ENCODE measurements at places on chromosomes 2 and 18. TPM values are rescaled to one million over a fixed set of nuclear protein-coding genes. Genes with fewer than 3 reads are reported as not detected.
A peak's percentile ranks its signal among the peaks of the same experiment; 100 is the strongest.

FSHR gene
- not detected for polyA plus RNA-seq

- peak; percentile 8 for DNase-seq
Measured at GRCh38 chr2:86477349-86477748, 36.2 kb downstream of the KDM3A start.

FAM237A gene
- not detected for polyA plus RNA-seq

DNA sequence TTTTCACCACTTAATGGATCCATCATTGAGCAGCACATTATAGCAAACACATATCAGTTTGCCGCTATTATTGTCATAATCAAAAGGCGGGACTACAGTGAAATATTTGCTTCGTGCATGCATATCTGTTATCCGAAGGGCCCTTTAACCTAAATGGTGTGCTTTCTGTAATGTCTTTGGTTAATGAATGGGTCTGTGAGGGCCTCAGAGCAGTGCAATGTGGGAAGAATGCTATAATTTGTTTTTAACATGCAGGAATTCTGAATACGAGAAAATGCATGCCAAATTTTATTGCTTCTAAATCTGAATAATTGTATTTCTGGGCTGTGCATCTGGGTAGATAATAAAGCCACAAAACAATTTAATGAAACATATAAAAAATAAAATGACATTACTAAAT is 32.8 kb upstream of the CELF4 start:
- no peak for DNase-seq

DNA sequence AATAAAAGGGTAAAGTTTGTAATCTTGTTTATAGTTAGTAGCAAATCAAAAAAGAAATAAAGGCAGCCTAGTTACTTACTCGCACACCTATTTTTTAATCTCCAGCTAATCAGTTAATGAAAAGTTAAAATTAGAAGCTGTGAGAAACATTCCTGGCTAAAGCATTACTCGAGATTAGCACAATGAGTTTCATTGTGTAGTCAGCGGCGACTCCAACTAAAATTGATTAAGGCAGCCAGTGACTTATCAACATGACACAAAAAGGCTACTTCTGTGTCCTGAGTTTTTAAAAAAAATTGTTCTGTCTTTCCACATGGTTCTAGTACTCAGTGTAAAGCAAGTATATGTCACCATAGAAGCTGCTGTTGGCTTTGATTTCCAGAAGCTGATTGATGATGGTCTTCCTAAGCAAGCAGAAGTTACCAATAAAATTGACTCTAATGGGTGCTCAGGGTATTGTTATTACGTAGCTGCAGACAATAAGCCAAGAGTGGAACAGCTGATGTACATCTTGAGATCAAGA is 159.2 kb downstream of the CPS1 start:
- DNase-seq, result no peak

GRCh38 chr18:37385846-37386778 is 179.5 kb downstream of the CELF4 start:
- DNase-seq, result peak; percentile 8

DNA sequence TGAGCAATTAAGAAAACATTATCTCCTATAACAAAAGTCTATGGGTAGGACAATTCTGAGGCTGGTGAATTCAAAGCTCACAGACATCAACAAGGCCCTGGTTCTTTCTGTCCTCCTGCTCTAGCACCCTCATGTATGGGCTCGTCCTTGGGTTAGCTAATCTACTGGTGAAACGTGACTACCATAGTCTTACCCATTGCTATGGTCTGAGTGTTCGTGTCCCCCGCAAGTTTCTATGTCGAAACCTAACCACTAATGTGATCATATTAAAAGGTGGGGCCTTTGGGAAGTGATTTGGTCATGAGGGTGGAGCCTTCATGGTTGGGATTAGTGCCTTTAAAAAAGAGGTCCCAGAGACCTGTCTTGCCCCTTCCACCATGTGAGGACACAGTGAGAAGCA is 564.7 kb downstream of the TNS1 start:
- DNase-seq, result peak; percentile 81

DNA sequence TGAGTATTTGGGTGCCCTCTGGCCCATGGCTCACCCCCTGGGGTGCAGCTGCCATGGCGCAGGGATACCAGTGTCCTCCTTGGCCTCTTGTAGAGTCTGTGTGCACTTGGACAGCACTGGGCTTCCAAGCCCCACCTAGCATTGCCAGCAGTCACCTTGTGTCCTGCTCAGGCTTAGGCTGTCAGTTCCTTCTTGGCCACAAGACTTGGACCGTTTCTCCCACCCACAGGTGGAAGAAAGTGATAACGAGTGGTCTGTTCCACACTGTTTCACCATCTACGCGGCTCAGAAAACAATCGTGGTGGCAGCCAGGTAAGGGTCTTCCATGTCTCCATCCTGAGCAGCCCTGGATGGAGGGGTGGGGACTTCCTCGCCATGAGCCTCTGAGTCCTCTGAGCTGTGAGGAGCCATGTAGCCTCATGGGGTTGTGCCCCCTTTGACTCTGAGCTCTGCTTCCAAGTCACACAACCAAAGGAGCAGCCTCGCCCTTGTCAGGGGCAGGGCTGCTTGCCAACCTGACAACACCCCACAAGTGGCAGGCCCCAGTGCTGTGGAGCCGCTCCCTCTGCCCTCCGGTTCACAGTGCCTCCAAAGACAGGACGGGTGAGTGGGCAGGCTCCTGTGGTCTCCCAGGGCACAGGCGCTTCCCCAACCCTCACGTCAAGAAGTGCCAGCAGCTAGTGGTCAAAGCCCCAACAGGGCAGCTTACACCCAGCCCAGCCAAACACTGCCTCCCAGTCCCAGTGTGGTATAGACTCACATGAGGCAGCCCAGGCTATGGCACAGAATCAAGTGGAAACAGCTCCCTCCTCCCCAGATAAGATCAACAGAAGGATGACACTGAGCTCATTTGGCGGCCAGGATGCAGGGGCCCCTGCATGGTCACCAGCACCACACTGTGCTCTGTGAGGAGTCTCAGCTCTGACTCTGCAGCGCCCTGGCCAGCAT is 18.4 kb downstream of the STK25 start:
- no peak for DNase-seq

DNA sequence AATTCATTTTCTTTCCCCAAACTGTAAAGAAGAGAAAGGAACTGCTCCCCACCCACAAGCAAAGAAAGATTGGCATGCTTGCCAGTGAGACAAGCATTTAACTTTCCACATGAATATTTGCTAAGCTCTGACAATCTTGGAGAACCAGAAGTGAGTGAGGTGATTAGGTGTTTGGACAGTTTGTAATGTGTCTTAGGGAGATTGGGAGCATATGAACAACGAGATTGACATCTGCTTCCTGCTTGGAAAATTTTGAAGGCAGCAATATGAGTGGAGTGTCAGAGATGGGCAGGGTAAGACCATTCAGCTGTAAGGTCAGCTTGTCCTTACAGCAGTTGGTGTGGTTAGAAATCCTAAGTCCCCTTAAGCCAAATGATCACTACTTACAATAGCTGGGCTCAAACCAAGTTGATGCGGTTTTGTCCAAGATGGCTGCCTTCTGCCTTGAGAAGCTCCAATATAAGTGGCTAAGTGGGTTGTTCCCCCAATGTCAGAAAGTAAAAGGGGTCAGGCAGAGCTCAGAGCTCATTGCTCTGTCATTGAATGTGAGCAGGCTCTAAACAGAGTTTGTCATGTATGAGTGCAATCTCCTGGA is 36.0 kb upstream of the GALNT5 start:
- no peak for DNase-seq

DNA sequence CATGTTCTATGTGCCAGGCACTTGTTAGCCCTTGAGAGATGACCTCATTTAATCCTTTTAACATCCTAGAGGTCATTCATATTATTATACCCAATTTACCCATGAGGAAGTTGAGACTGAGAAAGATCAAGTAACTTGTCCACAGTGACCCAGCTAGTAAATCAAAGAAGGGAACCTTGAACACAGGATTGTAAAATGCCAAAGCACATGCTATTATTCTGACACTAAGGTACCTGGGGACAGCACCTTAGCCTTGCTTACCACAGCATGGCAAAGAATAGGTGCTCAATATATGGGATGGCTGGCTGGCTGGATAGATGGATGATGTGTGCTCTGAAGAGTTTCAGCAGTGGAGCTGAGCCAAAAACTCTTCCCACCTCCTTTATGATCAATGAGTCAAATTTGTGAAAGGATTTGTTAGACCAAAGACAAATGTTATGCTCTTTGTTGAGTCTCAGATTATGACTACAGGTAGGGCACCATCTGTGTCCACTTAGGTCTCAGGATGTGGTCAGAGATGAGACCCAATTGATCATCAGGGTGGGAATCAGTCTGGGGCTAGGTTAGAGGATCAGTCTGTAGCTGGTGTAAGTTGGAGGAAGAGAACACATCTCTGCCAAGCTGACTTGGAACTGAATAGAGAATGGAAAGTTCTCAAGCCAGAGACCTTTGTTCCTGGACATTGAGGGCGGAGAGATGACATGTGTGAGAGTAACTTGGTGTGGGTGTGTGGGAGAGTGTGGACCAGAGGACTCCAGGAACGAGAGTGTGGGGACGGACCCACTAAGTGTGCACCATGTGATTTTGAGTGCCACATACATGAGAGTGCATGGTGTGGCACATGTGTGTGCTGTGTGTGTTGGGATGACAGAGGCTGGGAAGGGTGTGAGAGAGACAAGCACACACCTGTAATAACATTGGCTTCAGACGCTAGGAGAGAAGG is 16.3 kb upstream of the PKDCC start:
- no peak for DNase-seq

- DNase-seq, result no peak
Measured at GRCh38 chr2:164905307-164905706, 50.0 kb downstream of the SLC38A11 start.

INHA gene
- 0.53 TPM for polyA plus RNA-seq

DNA sequence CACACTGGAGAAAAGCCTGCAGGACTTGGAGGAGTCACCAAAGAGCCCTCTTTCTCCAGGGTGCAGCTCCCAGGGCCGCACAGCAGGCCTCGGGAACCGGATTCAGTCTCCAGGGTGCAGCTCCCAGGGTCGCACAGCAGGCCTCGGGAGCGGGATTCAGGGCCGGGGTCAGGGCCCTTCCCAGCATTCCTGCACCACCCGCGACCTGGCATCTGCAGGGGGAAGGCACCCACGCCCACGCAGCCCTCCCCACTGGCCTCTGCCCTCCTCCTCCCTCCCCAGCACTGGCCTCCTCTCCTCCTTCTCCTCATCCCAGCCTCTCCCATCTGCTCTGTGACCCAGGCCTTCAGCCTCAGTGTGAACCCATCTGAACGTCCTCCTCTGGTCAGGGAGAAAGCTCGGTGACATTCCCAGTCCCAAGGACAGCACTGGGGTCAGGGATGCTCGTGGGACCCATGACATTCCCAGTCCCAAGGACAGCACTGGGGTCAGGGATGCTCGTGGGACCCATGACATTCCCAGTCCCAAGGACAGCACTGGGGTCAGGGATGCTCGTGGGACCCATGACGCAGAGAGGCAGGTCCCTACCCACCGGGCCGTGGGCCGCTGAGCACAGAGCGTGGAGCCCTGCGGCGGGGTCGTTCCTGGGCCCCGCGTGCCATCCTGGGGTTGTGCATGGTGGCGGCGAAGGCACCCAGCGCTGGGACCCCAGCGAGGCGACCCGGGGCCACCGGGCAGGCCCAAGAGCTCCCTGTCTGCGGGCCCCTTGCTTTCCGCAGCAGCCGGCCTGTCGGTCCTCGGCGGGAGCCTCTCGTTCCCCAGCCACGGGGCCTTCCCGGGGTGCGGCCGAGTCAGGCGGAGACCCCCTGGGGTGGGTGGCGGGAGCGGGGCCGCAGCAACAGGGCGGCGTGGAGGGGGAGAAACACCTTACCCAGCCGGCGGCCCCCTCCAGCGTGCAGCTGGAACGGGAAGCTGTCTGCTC is 550.2 kb upstream of the SALL3 start:
- DNase-seq, result no peak

CD8B gene
- polyA plus RNA-seq, result not detected

DNA sequence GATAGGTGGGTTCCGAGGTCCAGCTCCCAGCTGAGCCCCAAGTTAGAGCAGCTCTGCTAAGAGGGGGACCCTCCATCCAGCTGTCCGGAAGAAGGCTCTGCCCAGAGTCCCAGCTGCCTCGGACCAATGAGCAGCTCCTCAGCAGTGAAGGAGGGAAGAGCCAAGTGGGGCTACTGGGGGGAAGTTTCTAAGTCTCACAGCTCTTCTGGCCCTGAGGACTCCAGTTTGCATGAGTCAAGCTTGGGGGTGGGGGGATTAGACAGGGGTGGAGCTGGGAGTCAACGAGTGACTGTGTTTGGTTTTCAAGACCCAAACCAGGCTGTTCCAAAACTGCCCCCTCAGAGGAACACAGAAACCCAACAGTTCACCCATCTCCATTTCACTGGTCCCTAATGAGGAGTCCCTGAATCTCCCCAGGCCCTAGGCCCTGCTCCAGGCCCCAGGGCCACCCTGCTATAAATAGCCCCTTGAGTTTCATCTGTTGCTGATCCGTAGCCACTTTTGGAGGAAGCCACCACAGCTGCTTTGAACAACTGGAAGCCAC is 100.9 kb downstream of the TNS1 start:
- DNase-seq, result no peak

RSAD2 gene
- polyA plus RNA-seq, result 0.02 TPM

EVA1A gene
- polyA plus RNA-seq, result 28.0 TPM

RAPH1 gene
- polyA plus RNA-seq, result 6.1 TPM

GTF2A1L gene
- polyA plus RNA-seq, result not detected

SLC23A3 gene
- 0.59 TPM for polyA plus RNA-seq

DNA sequence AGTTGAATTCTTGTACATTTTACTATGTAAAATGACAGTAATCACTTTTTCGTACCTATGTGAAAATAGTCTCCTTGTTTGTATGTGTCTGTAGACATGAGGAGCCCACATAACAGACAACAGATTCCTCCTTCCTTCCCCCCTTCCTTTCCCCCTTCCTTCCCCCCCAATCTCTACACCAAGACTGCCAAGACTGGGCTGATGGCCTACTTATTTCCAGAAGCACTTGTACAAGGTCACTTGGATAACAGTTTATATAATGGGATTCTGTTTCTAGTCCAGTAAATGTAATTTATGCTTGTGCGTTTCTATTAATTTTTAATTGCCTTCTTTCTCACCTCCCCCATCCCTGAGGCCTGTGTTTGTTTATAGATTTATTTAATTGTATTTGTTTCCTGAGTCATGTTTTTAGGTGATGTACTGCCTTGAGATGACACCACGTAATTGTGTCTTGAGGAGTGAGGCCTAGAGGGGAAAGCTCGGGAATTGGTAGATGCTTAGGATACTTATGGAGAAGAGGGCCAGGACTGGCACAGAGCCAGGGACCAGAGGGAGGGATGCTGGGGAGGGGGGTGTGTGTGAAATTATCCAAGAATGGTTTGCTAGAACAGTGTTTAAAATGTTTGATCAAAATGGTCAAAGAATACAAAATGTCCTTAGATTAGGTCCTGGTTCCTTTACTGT is 12.3 kb downstream of the B3GNT2 start:
- DNase-seq, result no peak

CTDP1 gene
- polyA plus RNA-seq, result 9.6 TPM

GRCh38 chr2:216664593-216665034 is 30.7 kb downstream of the IGFBP5 start:
- DNase-seq, result peak; percentile 40

- peak; percentile 20 for DNase-seq
Measured at GRCh38 chr18:56575819-56576663, 62.4 kb downstream of the TXNL1 start.

DNA sequence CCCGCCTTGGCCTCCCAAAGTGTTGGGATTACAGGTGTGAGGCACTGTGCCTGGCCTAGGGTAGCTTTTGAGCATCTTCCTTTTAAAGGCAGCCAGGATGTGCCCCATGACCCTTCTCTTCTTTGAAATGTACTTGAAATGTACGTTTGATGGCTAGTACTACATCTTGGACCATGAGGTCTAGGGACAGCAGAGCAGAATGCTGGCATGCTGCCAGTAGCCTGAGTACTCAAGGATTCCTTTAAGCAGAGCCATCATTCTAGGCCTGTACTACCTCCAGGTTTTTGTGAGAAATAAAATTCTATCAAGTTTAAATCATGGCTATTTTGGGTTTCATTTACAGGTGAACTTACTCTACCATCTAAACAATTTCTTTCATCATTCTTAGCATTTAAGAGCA is 2.9 kb upstream of the EML6 start:
- no peak for DNase-seq
